Glomerular endothelial cell (primary cell): ENCODE measurements at places on chromosomes 2 and 18. TPM values are rescaled to one million over a fixed set of nuclear protein-coding genes. Genes with fewer than 3 reads are reported as not detected.

- DNase-seq: peak; percentile 89
Observed at GRCh38 chr2:189951791-189952535, 110.6 kb downstream of the MSTN start.

The ITGAV gene
- 200 and 227 TPM in 2 replicates for total RNA-seq

The PTPRN gene
- 0.47 and 0.97 TPM in 2 replicates for total RNA-seq

The GRHL1 gene
- total RNA-seq: 0.82 TPM in 1 of 2 replicates, not detected in the other

The ALKAL2 gene
- total RNA-seq: 0.93 TPM in 1 of 2 replicates, not detected in the other

DNA sequence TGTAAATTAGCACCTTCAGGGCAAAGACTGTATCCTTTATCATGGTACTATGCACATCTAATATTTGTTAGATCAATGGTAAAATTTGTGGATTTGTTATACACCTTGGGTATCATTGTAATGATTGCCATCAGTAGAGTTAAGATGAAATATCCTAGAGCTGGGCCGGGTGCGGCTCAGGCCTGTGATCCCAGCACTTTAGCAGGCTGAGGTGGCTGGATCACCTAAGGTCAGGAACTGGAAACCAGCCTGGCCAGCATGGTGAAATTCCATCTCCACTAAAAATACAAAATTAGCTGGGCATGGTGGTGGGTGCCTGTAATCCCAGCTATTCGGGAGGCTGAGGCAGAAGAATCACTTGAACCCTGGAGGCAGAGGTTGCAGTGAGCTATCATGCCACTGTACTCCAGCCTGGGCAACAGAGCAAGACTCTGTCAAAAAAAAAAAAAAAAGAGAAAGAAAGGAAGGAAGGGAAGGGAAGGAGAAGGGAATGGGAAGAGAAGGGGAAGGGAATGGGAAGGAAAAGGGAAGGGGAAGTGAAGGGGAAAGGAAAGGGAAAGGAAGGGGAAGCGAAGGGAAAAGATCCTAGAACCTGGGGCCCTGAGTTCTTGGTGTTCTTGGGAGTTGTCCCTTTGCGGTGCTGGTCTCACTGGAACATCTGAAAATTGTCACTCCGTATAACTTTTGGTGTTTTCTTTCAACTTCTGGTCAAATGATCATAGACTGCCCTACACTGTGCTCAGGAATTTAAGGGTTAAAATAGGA is 71.1 kb upstream of the NEUROD1 start:
- no peak for DNase-seq

The RDH14 gene
- 19.4 and 20.6 TPM in 2 replicates for total RNA-seq

The OR6B2 gene
- not detected in 2 replicates for total RNA-seq

DNA sequence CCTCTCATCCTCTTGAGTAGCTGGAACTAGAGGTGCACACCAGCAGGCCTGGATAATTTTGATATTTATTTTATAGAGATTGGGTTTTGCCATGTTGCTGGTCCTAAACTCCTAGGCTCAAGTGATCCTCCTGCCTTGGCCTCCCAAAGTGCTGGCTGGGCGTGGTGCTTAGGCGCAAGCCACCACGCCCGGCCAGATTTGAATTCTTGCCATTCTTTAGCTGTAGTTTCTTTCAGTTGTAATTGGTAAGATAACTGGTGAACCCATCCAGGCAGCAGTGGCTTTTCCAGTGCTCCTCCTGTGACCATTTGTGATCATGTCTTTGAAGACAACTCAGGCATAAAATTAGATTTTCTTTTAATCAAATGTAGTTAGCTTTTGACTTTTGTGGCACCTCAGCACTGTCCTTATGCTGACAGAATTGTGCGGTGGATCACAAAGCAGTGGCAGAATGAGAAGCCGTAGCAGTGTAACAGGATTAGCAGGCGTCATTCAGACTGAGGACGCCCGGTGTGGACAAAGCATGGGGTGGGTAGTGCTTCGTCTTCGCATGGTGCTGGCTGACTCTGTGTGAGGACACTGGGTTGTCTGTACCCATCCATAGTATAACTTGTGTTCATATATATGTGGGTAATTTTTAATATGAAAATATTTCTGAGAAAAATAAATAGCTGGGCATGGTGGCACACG is 30.0 kb upstream of the TOGARAM2 start:
- DNase-seq: no peak

DNA sequence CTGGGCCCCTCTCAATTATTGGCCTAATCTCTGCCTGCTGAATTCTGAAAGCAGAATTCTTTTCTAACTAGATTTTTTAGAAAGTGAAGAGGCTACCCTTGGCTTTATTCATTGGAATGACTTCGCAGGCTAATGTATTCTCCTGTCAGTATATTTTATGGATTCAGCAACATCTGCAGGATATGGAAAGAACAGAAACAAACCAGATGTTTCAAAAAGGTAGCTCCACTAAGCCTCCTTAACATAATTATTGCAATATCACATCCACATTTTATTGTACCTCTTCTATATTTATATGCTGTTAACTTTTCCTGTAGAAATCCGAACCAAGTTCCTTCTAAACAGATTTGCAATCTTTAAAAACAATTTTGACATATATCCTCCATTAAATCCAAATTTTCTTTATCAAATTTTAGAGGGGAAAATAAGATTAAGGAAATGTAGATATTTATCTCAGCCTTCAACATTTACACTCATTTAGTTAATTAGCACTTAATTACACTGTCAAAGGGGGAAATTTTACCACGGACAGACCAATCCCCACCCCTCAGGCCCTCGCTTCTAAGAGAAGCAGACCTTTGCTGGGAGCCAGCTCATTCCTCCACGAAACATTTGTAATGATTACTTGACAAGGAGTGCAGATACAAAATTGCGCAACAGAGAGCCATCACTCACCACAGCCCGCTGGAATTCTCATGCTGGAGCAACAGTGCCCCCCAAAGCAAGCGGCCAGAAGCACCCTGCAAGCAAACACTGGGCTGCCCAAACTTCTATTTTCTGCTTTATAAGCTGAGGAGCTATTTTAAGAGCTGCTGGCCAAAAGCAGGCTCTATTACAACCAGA is 253.4 kb downstream of the ETAA1 start:
- no peak for DNase-seq

DNA sequence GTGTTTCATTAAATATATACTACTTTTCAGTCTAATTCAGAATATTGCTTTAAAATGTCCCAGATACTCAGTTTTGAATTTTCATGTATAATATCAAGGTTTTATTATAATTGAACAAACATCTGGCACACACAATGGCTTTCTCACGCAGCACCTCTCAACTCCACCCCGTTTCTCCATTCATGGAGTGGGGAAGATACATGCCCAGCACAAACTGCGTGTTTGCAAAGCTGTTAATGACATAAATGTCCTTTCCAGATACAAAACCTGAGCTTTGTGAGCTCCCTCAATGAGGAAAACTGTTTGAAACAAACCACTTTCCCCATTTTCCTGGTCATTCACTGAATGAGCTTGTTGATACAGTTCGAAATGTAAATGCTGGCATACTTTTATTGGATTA is 150.3 kb upstream of the RASGRP3 start:
- no peak for DNase-seq

The PDE11A gene
- 0.48 TPM in 1 of 2 replicates, not detected in the other for total RNA-seq

DNA sequence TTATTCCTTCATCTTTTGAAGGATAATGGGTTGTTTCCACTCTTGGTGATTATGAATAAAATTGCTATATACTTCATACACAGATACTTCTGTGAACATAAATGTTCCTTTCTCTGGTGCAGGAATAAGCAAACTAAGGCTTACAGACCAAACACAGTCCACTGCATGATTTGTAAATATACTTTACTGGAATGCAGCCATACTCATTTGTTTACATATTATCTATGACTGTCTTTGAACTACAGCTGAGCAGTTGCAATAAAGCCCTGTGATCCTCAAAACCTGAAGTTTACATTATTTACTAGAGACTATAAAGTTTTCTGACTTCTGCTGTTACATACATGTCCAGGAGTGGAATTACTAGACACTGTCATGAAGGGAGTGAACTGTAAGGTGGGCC is 381.0 kb upstream of the CNTNAP5 start:
- DNase-seq: no peak

The ST8SIA5 gene
- 0.24 and 2.6 TPM in 2 replicates for total RNA-seq

- DNase-seq: no peak
Observed at GRCh38 chr2:16481351-16481750, 184.3 kb downstream of the CYRIA start.

The ANO7 gene
- 0.68 and 1.4 TPM in 2 replicates for total RNA-seq

DNA sequence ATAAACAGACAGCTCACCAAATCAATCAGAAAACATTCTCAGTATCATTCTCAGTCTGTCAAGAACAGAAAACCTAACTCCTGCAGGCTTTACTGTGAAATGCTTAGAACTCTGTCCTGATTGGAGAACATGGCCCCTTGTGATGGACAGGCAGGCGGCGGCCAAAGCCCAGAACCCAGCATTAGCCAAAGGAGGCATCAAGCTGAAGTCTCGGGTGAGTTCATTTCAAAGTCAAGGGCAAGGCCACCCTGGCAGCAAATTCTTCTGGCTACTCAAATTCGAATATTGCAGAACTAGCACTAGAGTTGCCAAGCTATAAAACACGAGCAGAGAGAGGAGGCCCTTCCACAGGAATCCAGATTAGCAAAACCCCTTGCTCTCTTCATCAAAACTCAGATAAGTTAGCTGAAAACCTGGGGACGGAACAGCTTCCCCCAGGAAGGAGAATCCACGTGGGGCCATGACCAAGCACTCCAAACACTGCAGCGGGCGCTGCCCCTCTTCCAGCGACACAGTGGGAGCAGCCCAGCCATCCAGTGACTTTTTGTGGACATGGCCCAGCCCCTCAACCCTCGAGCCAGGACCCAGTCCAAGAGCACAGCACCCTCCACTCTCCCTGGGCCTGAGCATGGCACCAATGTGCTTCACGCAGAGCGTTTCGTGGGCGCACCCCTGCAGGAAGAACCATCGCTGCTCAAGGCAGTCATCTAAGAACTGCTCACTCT is 98.6 kb downstream of the HDAC4 start:
- DNase-seq: no peak

The SLC25A12 gene
- 11.7 and 13.8 TPM in 2 replicates for total RNA-seq

The CCBE1 gene
- total RNA-seq: 9.0 and 9.5 TPM in 2 replicates

The PLEKHA3 gene
- total RNA-seq: 4.5 and 8.4 TPM in 2 replicates

DNA sequence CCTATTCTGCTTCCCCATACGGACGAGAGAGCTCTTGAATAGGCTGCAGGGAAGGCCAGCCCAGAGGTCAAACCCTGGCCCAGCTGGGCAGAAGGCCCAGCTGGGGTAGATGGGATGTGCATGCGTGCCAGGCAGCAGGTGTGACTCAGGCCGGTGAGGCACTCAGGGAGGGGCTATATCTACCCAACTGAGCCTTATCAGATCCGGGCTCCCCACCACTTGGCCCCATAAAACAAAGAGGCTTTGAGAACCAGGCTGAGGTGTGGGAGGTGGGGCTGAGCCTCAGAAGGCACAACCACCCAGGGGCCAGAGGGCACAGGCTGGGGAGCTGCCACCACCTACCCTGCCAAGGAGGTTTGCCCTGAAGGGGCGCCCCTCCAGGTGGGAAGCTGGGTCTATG is 8.0 kb upstream of the CFAP65 start:
- no peak for DNase-seq

The PPM1G gene
- total RNA-seq: 91.9 and 98.8 TPM in 2 replicates

The HSBP1L1 gene
- 5.6 and 9.4 TPM in 2 replicates for total RNA-seq

DNA sequence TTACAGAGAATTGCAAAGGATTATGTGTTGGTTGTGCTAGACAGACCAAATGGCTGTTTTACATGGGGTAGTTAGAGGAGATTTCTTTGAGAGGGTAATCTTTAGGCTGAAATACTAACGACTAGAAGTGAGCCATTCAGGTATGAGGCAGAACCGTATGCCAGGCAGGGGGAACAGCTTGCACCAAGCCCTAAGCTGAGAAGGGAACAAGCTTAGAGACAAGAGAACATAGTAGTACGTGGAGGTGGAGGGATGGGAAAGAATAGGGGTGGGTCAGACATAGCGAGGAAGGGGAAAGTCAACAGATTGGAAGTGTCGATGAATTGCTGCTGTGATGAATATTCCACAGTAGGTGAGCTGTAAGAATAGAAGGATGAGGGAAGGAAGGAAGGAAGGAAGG is 20.0 kb upstream of the CRIM1 start:
- no peak for DNase-seq

- no peak for DNase-seq
Observed at GRCh38 chr18:9336827-9337226, 2.3 kb downstream of the TWSG1 start.

The CAPN13 gene
- not detected in 2 replicates for total RNA-seq

GRCh38 chr18:13258921-13259320 is 40.4 kb downstream of the LDLRAD4 start:
- DNase-seq: no peak

- DNase-seq: no peak
Observed at GRCh38 chr2:54708584-54709335, 14.7 kb upstream of the EML6 start.

DNA sequence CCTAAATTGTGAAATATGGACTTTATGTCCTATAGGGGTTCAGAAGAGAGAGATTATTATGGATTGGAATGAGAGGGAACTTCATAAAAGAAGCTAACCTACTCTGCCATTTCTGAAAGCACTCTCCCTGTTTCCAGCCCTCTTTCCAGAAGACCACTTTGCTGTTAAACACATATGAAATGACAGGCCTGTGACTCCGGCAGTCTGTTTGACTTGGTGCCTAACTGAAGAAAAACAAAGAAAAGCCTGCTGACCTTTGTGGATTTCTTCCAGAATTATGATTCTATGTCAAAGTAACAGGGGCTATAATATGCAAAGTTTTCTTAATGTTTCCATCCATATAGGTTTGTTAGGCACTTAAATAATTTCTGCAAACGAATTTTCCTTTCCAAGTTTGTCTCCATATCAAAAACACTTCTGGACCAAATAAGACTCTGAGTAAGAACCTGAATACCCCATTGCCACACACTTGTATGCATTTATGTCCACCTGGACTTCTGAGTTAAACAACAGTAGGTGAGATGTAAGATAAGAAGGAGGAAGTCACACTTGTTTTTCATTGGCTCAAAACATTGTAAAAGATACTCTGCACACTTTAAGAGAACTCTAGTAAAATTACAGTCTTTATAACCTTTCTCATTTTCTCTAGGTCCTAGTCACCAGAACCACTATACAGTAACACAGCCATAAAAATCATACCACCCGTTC is 111.7 kb downstream of the PIEZO2 start:
- DNase-seq: no peak

The SLC4A3 gene
- total RNA-seq: 2.0 TPM in 2 replicates
